ENCODE measurements at places on chromosomes 5 and 9.

- no peak for DNase-seq
These were observed 221.8 kb downstream of the MEF2C start for GRCh38 chr5:88660947-88661805.

DNA sequence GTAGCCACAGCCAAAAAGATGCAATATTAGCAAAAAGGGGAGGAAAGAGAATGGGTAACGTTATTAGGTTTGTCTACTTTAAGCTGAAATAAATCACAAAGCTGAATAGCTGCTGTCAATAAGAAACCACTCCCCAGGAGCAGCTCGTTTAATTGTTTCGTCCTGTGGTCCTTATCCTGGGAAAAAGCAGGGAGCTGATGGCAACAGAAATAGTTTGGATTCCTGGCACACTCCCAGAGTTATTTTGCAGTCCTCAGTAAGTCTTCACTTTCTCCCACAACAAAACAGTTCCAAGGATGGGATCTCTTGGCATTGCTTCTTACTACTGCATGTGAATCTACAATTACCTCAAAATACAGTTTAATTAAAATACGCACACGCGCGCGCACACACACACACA lies 28.8 kb downstream of the FRMD3 start:
- no peak for DNase-seq

GRCh38 chr9:106615118-106615889 lies 247.7 kb upstream of the ZNF462 start:
- no peak for DNase-seq

DNA sequence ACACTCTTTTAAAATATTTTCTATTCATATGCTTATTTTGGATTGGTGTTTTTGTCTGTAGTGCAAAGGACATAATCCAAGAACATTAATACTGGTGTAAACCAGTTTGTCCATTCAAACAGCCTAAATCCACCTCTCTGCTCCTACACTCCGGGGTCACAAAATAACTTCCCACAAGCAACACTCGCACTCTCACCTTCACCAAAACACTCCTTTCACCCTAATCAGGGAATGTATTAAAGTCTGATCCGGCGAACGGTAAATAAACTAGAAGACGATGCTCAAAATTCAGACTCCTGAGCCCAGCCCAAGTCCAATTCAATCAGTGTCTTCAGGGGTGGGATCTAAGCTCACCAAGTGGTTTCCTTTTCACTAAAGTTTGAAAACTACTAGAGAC lies 649 bp downstream of the AP3B1 start:
- no peak for DNase-seq

DNA sequence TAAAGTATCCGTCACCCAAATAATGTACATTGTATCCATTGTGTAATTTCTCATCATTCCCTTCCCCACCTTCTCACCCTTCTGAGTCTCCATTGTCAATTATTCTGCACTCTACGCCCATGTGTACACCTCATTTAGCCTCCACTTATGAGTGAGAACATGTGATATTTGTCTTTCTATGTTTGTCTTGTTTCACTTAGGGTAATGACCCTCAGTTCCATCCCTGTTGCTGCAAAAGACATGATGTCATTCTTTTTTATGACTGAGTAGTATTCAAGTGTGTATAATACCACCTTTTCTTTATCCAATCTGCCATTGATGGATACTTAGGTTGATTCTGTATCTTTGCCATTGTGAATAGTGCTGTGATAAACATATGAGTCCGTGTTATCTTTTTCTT lies 4.9 kb upstream of the SPATA31C2 start:
- no peak for DNase-seq

DNA sequence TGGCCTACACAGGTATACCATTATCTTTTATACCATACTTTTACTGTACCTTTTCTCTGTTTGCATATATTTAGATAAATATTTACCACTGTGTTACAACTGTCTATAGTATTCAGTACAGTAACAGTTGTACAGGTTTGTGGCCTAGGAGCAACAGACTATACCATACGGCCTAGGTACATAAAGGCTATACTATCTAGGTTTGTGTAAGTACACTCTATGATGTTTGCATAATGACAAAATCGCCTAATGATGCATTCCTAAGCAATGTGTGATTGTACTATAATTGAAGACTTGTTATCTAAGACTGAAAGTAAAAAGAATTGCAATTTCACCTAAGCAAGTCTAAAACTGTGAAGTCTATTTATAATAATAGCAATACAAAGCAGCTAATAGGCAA lies 3.9 kb downstream of the C9orf72 start:
- DNase-seq, result no peak

GRCh38 chr5:128539038-128539429 lies 989 bp upstream of the FBN2 start:
- DNase-seq, result no peak

DNA sequence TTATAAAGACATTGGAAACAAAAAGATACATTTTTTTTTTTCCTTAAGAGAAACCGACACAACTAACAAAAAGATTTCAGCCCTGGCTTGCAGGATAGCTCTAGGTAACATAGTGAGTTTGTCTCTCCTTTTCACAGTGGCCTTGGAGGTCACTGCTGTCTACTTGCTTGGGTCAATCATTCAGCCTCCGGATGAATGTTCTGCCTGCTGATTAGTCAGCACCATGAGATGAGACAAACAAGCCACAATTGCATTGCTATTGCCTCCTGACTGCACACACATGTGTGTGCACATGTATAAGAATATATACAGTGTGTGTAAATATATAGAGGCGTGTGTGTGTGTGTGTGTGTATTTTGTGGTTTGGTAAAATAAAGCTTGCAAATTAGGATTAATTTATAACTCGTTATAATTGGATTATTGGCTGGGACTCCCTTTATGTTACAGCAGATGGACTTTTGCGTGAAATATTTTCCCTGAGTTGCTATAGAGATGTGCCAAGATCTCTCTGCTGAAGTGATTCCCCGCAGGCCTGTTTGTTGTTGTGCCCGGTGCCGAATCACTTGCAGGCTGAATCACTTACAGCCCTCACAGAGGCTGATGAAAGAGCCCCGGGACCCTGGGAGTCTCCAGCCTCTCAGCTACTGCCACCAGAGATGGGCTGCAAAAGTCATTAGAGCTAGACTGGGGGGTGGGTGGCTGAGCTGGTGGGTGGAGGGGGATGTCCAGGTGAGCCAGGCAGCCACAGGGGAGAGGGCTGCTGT lies 161.2 kb downstream of the FGF18 start:
- DNase-seq, result no peak

DNA sequence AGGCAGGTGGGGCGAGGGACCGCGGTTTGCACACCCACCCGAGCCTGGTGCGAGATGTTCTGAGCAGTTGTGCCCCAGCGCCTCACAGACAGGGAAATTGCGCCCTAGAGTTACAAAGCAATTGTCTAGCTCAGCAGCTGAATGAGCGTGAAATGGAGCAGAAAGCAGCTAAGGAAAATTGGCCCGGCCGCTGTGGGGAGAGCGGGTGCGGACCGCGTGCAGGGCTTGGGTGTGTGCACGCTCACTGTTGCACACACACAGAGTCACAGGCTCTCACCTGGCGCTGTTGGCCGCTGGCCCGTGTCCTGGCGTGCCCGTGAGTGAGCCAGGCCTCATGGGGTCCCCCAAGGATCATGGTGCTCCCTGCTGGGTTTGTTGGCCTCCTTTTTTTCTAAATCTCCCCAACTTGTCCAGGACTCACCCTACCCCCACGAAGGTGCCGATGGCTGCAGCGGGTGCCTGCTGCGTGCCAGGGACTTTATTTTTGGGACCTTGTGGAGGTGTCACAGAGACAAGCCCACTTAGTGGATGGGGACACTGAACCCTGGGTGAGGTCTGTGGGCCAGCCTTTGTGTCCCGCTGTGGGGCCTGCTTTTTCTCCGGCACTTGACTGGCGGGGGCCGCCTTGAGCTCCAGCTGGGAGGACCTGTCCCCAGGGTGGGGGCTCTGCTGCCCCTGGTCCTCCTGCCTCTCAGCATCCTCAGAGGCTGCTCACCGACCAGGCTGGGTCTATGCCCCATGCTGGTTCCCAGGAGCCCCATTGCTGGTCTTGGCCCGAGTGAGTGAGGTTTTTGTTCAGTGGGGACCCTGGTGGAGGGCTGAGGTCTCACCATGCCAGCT lies 5.2 kb downstream of the RXRA start:
- no peak for DNase-seq

GRCh38 chr9:78443946-78444345 lies 147.0 kb downstream of the PSAT1 start:
- no peak for DNase-seq

GRCh38 chr5:78805474-78806124 lies 157.0 kb upstream of the LHFPL2 start:
- DNase-seq, result no peak

DNA sequence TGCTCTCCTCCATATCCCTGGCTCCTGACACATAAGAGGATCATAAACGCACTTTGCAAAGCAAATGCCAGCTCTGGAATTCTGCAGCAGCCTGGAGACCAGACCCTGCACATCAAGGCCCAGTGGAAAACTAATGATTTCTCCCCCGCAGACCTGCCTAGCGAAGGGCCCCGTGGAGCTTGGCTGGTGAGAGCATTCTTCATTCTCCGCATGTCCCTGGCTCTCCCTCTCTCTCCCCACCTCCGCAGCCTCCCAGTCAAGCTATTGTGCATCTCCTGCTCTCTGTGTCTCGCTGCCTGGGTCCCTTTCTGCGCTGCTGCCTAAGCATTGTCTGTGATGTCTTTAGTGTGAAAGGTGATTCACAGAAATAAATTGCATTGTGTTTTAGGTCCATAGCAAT lies 46.7 kb downstream of the GRIA1 start:
- no peak for DNase-seq
